ENCODE measurements at places on chromosomes 12 and 14.

GRCh38 chr12:14681625-14682024 lies 14.8 kb downstream of the GUCY2C start:
- no peak for DNase-seq

GRCh38 chr14:89411976-89412375 lies 5.1 kb downstream of the FOXN3 start:
- DNase-seq = no peak

DNA sequence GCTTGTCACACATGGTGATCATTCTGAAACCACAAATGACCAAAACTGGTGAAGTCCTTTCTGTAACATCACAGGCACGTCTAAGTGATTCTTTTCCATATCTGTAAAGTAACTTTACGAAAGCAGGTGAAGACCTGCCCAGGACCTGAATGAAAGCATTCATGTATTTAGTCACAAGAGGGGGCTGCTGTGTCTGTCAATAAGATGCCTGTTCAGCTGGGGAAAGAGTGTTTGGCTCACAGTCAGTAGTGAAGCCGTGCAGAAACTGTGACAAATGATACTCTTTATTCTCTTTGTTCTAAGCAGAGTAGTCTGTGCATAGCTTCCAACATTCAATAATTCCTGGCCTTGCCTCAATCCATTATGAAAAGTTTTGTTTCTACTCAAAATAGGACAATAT lies 373.5 kb upstream of the OR4E1 start:
- DNase-seq = no peak

DNA sequence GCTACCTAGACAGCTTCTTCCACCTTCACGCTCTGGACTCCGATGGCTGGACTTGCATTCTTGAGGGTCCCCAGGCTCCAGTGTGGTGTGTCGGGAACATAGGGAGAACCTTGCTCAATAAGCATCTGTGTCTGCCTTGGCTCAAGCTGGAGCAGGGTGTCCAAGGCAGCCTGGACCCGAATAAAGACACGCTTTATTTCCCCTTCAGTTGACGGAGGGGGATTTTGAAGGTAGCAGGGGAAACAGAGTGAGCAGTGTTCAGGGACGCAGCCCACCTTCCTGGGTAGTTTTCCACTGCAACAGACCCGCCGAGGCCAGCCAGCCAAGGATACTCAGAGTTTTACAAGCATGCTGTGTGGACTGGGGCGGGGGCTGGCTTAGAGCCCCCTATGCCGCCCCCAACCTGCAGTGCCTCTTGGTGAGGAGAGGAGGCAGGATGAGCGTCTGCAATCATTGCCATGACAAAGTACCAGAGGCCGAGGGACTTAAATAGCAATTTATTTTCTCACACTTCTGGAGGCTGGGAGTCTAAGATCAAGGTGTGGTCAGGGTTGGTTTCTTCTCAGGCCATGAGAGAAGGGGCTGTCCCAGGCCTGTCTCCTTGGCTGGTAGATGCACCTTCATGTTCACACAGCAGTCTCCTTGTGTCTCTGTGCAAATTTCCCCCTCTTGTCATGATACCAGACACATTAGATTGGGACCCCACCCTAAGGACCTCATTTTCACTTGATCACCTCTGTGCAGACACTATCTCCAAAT lies 201.2 kb downstream of the CHST11 start:
- DNase-seq = no peak

GRCh38 chr14:67251573-67252226 lies 10.5 kb downstream of the PALS1 start:
- no peak for DNase-seq

Data from stimulated activated CD4-positive, alpha-beta T cell treated with anti-CD3 and anti-CD28 coated beads, TNF-alpha, amount 100 ng/mL, for 4 hours (primary cell).